Stimulated activated CD4-positive, alpha-beta T cell treated with anti-CD3 and anti-CD28 coated beads, TNF-alpha, amount 100 ng/mL, for 1 hour (primary cell): ENCODE measurements at places on chromosomes 7 and 10.
A peak's percentile ranks its signal among the peaks of the same experiment; 100 is the strongest.

GRCh38 chr7:74657692-74658177 is at the start of gene GTF2I:
Gene GTF2I, plus strand, starts transcription at chr7:74657718. Its CDS starts 31,411 bp downstream, at chr7:74689129.
- DNase-seq: peak; percentile 32

DNA sequence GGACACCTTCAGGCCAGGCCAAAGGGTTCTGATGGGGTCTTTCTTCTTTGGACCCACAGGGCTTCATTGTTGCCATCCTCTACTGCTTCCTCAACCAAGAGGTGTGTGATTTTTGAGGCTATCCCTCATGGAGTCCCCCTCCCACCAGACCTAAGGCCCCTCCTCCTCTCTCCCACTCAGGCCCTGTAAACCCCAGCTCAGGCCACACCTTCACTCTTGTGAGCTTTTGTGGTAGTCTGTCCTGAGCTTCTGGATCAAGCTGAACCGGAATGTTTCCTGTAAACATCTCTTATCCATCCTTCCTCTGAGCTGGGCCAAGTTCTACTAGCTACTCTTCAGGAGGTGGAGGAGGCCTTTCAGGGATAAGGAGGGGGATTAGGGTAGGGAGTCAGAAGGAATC is 13.5 kb downstream of the GHRHR start:
- DNase-seq: no peak

DNA sequence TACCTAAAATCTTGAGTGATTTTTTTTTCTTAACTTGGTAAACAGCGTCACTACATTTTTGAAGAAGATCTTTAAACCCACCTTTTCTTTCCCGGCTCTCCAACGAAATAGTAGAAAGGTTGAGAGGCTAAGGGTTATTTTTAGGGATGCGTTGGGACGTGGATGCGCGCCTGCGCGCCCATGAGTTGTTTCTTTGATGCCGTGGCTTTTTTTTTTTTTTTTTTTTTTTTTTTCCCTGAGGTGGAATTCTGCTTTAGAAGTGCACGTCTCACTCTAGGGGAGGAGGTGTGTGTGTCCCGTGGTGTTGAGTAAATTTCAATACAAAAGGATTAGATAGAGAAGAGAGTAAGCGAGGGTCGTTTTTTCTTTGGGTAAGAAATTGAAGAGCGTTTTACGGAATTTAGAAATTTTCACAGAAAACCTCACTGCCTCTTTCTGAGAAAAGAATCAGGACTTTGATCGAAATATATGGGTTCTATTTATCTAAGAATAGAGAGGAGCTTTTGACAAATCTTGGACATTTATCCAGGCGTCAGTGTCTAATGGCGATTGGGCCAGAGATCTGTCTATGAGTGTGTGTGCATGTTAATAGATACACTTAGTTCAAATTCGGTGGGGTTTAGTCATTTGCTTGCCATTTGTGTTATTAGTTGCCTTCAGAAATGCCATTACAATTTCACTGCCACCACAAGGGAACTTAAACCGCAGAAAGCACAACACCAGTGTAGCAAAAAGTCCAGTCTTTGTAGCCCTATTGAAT is 1.2 kb upstream of the SP8 start:
- DNase-seq: no peak

GRCh38 chr7:135169964-135170273 is 588 bp downstream of the CYREN start:
- DNase-seq: no peak

DNA sequence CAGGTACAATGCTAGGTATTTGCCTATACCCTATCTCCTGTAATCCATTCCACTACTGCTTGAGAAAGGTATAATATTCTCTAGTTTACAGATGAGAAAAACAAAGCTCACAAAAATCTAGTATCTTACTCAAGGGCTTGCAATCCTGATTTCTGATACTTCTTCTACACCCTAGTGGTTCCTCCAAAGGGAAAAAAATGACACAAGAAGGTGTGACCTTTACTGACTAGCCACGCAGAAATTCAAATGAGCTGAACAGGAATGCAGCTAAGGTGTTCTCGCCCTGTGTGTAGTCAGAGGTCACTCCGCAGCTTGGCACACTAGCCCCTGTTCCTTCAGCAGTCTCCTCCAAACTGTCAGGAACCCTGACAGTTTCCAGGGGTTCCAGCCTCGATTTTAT is 59.5 kb upstream of the TM9SF3 start:
- no peak for DNase-seq

- DNase-seq: no peak
Measured at GRCh38 chr7:12423355-12423996, 19.8 kb upstream of the VWDE start.

GRCh38 chr10:48454302-48455054 is 148.0 kb downstream of the MAPK8 start:
- no peak for DNase-seq

- DNase-seq: no peak
Measured at GRCh38 chr7:22765609-22766008, 38.6 kb downstream of the IL6 start.

GRCh38 chr7:68697796-68698280 is 900.4 kb upstream of the AUTS2 start:
- no peak for DNase-seq

DNA sequence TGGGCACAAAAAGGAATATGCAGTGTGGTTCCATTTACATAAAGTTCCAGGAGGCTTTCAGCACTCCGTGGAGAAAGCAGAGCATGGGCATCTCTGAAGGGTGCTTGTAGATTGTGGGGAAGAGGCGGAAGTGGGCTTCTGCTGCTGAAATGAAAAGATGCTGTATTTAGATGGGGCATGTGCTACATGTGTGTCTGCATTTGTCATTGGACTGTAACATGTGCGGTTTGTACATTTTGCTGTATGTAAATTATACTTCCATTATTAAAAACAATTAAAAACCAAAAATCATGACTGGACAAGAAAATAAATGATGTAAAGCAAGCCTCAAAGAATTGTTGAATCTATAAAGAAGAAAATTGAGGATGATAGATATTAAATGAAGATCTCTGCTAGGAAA is 334.0 kb downstream of the WDR37 start:
- no peak for DNase-seq

DNA sequence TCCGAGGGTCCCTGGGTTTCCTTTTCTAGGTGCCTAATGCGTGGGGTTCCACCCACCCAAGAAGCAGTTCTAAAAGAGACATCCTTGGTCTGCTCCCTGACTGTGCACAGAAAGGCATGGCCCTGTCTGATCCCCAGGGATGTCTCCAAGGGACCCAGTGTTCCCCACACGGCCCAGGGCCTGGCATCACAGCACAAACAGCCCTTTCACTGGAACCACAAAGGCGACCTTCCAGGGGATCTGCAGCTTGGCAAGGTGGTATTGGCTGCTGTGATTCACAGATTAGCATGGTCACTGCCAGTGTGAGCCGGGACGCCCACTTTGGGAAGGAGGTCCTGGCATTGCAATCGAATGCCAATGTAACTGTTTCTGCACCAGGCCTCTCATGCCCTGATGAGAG is 6.4 kb downstream of the KCNMA1 start:
- DNase-seq: no peak

GRCh38 chr7:22476824-22477223 is 23.2 kb downstream of the STEAP1B start:
- DNase-seq: no peak

DNA sequence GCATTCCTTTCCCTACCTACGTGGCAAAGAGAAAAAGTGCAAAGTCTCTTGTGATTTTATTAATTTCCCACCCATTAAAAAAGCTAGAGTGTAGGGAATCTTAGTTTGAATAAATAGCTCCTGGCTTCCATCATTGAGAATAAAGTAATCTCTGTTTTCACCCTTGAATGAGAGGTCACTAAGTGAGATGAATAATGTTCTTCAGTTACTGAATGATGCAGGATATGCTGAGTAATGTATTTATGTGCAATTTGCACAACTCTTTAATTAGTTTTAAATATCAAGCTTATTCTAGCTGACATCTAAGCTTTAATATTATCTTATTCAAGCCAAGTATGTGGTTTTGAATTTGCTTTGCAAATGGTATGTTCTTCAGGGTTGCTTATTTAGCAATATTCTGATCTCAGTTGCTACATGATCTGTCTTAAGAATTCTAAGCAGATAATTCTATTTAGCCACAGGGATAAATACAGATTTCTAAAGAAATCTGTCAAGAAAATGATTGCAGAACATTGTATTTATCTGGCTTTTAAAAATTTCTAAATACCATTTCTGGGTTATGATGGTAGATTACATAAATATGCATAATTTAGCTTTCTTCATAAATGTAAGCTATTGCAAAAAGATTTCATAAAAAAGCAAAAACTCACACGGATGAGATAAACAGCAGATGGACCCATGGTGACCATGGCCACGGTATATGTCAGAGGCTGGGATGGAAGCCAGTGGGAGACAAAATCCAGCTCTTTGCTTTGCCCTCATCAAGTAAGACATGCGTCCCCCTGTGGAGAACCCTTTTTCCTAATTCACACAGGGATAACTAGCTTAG is 141.0 kb downstream of the MACC1 start:
- no peak for DNase-seq

DNA sequence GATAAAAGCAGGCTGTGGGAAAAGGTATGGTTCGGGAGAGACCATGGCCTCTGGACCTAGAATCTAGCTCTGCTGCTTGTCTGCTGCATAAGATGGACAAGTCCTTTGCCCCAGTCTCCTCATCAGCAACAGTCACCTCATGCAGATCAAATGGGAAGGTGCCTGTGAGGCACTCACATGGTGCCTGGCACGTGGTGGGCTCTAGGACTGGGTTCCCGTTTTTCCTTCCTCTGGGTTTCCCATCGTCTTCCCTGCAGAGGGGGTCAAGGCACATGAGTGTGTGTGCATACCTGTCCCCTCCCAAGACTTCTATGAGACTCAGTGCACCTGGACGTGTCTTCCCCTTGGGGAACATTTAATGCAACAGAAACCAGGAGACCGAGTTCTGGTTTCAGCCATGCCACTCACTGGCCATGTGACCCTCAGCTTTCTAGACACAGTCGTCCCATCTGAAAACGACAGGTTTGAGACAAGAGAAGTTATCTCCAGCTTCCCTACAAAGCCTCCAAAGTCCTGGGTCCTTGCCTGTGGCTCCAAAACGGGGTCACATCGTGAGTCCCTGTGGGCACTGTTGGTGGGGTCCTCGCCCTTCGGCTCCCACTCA is 95.9 kb upstream of the NPTX2 start:
- DNase-seq: no peak

- no peak for DNase-seq
Measured at GRCh38 chr10:99344715-99345114, 15.6 kb downstream of the CNNM1 start.

- DNase-seq: no peak
Measured at GRCh38 chr7:73442903-73443500, 9.4 kb downstream of the FZD9 start.

- DNase-seq: no peak
Measured at GRCh38 chr10:111392910-111393309, 316.1 kb downstream of the ADRA2A start.

- no peak for DNase-seq
Measured at GRCh38 chr7:107394831-107395230, 75.0 kb upstream of the GPR22 start.
